Stimulated activated CD8-positive, alpha-beta memory T cell treated with anti-CD3 and anti-CD28 coated beads, Interleukin-7, amount 100 ng/mL, for 1 hour (primary cell): ENCODE measurements at places on chromosomes 3 and 15.

DNA sequence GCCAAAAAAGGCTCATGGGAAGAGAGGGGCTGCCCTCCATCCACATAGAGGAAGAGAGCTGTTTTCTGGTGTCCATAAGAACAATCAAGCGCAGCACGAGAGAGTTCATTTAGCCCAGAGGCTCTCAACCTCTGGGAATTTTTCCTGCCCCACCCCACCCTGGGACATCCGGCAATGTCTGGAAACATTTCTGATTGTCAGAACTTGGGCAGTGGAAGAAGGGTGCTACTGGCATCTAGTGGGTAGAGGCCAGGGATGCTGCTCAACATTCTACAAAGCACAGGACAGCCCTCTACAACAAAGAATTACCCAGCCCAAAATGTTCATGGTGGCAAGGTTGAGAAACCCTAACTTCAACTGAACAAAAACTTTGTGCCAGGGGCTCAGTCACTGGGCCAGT, 92.9 kb downstream of the RAB11A start:
- DNase-seq = no peak

- DNase-seq = no peak
Measured at GRCh38 chr3:155070932-155071387, 9.2 kb upstream of the MME start.

DNA sequence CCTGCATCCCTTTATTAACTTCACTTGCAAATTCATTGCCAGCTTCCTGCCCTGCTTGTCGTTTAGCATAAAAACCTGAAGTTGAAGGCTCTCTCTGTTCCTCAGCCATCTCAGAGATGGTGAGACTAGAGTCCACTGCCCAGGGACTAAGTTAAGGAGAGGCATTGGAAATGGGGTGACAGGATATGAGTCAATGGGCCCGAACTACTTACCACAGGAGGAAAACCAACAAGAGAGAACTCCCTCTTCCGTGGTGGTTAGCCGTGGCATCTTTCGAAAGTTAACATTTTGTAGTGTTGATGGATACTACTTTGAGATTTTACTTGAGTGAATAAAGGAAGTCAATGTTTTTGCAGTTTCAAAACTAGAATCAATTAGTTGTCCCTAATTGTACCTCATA, 65.3 kb downstream of the LRTM1 start:
- no peak for DNase-seq

DNA sequence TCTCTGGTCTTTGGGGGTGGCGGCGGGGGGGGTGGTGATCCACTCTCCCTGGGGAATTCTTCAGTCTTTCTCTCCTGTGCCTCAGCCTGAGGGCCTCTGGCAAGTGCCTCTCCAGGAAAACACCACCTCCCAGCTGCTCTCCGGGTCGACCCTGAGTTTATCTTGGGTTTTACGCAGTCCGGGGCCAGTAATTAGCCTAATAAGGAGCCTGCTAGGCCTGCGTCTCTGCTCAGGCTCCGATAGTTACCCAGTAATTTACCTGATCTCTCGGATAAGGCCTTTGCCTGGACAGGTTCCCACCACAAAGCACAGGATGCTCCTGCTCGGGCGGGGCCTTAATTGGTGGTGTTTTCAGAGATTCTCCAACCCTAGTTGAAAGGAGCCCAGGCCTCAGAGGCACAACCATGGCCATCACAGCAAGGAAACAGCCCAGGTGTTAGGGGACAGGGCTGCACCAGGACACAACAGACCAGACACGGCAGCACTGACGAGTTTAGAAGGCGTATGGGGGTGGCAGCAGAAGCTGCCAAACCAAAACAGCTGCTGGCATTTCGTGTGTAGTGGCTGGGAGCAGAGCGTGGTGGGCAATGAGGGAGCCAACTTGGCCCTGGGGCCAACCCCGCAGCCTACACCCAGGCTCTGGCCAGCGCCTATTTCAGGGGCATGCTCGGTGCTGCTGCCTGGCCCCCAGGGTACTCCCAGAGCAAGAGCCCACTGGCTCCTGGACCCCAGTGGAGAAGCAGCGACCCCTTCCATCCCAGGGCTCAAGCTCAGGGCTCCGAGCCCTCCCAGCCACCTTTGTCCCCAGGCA, 71.4 kb downstream of the KLF13 start:
- DNase-seq = no peak

DNA sequence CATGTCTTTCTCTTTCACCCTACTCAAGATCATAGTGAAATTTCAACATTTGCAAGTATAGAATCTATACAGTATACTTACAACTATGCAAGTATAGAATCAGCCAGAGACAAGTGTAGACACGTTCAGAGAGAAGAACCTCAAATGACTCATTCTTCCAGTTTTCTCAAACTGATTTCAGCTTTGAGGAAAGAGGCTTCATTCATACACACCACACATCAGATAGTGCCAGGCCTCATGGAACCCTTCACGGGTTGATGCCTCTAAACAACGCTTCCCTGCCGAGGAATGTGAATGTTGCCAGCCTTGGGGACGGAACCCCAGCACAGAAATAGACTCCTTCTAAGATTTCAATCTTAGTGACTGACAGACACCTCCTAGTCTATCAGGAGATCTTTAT, 135.7 kb downstream of the FOXP1 start:
- DNase-seq = no peak

- no peak for DNase-seq
Measured at GRCh38 chr15:51243774-51244173, 94.6 kb downstream of the CYP19A1 start.

DNA sequence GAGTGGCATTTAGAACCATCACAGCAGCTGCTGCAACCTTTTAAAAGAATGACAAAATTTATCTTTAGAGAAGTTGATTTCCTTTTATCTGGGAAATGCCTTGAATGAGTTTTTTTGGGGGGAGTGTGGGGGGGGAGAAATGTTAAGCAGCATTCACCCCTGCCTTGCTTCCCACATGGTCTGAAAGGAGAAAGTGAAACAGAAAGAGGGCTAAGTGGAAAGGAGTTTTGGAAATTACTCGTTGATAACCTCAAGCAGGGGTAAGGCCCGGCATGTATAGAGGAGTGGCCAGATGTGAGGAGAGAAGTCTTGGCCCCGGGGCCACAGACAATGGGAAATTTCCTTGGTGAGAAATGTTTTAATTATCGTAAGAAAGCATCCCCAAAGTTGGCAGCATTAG, 23.5 kb downstream of the B3GALNT1 start:
- no peak for DNase-seq

DNA sequence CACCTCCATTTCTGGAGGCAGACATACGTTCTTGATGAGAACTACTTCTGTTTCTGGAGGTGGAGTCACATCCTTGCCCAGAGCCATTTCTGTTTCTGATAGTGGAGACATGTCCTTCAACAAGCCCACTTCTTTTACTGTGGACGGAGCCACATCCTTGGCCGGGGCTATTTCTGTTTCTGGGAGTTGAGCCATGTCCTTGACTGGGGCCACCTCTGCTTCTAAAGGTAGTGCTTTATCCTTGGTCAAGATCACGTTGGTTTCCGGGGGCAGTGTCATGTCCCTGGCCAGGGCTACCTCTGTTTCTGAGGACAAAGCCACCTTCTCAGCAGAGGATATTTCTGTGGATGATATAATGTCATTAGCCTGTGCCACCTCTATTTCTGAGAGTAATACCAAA, 100.0 kb downstream of the MAP4 start:
- DNase-seq = no peak

- DNase-seq = no peak
Measured at GRCh38 chr3:42752961-42753360, 20.1 kb downstream of the CCDC13 start.

GRCh38 chr3:58173669-58174398, 36.9 kb downstream of the DNASE1L3 start:
- no peak for DNase-seq

DNA sequence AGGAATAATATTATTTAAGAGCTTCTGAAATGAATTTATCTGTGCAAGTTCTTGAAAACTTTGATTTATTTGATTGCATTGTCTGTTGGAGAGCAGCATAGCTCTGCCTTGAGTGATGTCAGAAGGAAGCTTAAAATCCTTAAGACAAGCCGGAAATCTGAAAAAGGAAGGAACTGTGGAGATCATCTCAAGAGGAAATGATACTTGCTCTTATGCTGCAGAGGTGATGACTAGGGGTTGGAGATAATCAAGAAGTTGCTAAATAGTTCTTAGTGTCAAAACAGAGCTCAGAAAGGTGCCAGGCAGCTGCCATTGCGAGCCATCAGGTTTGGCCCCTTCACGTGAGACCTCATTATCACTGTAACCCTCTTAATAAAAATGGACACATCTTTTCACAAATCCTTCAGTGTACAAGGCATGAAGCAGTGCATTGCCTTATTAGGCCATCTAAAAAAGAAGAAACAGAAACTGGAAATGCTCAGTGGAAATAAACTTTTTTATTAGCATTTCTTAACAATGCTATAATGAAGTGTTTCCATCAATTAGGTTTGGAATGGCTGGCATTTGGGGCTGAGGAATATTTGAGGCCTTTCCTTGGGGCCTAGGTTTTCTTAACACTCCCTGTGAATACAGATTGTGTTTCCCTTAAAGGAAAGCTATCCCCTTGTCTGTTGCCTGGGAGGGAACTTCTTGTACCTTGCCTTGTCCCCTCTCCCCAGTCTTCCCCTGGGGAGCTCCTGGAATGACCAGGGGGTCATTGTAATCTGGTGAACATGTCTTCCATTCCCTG, 34.5 kb upstream of the VILL start:
- DNase-seq = no peak

GRCh38 chr3:18372786-18373405, 52.2 kb downstream of the SATB1 start:
- no peak for DNase-seq

DNA sequence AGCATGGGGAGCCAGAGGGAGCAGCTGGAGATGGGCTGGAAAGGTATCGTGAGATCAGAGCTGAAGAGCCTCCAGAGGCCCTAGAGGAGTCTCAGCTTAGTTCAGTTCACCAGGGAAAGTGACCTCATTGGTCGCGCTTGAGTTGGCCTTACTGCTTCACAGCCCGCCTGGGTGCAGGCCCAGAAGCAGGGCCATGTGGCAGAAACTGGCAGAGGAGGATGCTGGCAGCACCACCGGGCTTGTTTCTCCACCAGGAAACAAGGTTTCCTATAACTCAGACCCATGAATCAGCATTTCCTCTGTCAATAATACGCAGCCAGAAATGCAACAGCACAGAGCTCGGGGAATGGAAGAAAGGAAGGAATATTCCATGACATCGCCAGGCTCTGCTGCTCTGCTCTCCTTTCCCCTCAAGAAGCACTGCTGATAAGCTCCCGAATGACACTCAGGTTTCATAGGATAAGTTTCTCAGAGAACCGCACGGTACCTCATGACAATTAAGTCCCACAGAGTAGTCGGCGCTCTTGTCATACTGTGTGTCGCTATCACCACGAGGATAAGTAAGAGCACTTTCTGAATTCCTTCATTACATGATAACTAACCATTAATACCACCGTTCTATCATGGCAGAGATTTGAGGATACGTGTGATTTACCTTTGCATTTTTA, 147.1 kb upstream of the LPP start:
- no peak for DNase-seq

GRCh38 chr15:80127911-80128310, 24.9 kb upstream of the FAH start:
- no peak for DNase-seq

DNA sequence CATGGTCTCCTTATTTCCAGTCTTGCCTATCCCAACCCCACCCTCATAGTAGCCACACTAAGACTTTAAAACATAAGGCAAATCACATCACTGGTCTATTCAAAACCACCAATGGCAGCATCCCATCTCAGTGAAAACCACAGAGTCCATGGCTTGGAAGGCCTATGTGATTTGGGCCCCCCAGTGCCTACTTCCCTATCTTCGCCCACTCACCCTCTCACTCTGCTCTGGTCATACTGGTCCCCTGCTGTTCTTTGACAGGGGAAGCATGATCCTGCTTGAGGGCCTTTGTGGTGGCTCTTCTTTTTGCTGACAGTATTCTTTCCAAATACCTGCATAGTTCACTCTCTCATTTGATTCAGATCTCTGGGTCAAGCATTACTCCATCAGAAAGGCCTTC, 3.3 kb downstream of the GTF2A2 start:
- DNase-seq = no peak

DNA sequence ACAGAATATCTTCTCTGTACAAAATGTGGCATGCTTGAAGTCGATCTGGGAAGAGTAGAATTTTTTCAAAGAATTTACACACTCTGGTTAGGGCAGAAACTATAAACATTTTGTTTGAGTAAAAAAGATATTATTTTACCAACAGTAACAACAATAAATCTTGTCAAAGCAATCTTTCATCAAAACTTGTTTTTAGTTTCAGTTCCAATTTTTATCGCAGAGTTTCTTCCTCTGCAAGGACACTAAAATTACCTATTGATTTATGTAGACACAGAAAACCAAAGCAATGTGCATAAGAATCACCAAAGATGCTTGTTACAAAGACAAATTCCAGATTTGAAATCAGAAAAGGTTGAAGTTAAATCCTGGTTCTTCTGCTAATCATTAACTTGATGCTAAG, 61.9 kb downstream of the CGGBP1 start:
- DNase-seq = no peak

DNA sequence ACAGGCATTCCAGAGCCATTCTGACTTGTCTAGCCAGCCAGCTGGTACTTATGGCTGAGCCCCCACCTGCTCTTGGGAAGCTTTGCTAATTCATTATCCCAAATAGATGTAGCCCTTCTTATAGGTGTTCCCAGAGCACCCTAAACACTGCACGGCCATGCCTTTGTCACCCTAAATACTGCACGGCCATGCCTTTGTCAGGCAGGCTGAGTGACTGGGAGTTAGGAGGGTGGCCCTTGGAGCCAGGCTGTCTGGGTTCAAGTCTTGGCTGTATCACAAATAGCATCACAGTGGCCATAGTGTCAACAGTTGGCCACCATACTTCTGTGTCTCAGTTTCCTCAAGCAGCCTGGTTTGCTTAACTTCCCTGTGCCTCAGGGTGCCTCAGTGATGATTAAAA, 292.3 kb downstream of the ADAMTS17 start:
- DNase-seq = no peak

- no peak for DNase-seq
Measured at GRCh38 chr3:41041462-41041861, 157.8 kb upstream of the CTNNB1 start.

GRCh38 chr15:37372064-37372463, 271.7 kb upstream of the MEIS2 start:
- DNase-seq = no peak

DNA sequence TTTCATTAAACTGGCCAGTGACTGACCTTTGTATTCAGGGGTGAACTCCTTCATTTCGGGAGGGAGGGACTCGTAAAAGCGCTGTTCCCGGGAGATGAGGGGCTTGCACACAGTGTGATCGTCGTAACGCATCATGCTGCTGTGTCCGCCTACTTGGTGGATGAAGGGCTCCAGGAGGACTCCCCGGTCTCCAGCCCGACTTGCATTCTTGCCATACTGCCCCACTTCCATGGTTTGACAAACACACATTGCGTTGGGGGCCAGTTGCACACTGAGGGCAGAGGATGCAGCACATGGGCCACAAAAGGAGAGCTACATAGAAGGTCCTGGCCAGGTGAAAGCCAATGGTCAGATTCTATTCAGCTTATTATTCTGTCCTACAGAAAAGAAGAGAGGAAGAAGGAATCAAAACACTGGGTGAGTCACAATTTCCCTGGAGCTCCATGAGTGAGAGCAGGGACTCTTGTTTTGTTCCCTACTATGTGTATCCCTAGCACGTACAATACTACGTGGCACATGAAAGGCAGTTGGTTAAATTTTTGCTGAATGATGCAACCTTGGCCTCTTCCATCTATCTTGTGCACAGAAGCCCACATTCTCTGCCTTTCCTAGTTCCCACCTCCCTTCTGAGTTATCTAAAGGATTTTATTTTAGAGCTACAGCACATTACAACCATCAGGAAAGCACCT, 24.2 kb upstream of the GMPPB start:
- no peak for DNase-seq
